ENCODE measurements at places on chromosomes 6 and 20. TPM values are rescaled to one million over a fixed set of nuclear protein-coding genes. Genes with fewer than 3 reads are reported as not detected.

Gene NKX2-2
- total RNA-seq = not detected

DNA sequence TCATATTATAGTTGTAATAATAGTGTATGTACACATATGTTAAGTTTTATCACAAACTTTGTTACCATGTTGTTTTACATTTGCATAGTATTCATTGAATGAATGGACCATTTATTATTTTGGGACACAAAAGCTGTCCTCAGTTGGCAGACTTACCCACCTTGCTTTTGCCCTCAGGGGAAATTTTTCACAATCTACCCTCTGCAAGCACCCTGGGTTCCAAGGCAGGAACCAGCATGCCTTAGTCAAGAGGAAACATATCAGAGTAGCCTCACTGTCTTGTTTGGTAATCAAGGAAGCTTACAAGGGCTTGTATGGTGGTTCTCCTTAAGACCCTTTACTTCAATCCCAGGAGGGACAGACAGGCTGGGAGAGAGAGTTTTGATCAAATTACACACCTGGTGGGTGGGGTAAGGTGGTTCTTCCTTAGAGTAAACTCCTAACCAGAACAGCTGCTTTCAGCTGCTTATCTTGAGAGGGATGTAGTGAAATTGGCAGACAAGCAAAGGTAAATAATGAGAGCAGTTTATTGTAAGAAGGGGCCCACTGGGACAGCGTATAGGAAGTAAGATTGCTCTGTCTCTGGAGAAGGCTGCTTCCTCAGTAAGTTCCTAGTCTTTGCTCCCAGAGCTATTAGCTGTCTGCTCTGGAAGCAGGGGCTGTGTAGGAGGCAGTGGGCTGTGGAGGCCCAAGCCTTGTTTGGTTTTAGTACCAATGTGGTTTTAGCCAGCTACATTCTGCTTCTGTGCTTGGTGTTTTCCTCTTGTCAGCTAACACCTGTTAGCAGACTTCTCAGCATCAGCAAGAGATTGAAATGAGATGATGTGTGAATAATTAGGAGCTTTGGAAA lies 31.1 kb downstream of the BRPF3 start:
- DNase-seq = no peak
- no peaks in the 10 kb centered on the region for H3K27me3 ChIP-seq
- no peak overlapping the region for H3K27ac ChIP-seq
- H3K4me1 ChIP-seq = peaks cover 9% of the 10 kb centered on the region
- peaks cover 13% of the 10 kb centered on the region for H3K36me3 ChIP-seq

DNA sequence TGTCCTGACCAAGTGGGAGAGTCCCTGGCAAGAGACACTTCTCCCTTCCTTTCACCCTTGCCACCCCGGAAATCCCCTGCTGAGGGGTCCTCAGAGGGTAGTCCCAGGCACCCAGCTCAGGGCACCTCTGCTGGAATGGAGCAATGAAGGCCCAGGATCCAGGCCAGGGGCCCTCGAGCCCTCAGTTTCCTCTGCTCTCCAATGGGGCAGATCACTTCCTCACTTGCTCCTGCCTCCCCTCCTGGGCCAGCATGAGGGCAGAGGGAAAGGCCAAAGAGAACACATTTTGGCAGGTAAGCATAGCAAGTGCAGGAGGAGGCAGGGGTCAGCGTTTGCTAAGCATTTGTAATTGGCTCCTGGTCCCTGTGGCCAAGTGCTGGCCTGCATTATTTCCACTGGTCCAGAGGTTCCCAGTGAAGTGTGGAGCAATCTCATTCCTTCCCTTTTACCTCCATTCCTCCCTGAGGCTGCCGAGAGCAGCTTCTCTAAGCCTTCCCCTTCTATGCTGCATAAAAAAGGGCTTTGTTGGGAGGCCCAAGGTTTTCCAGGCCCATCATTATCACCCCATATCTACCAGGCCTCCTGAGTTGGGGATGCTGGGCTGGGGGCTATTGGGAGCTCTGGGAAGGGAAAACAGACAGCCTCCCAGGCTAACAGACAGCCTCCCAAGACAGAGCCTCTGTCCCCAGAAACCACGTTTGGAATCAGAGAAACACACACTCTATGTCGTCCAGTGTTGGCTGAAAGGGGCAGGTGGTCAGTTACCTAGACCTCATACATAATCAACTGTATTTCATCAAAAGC lies 28.8 kb upstream of the VEGFA start:
- H3K27me3 ChIP-seq = peaks cover 9% of the 10 kb centered on the region
- no peak overlapping the region for H3K27ac ChIP-seq
- no peaks in the 10 kb centered on the region for H3K36me3 ChIP-seq
- DNase-seq = no peak
- H3K4me1 ChIP-seq = peaks cover 3% of the 10 kb centered on the region
- no peak overlapping the region for H3K4me3 ChIP-seq

DNA sequence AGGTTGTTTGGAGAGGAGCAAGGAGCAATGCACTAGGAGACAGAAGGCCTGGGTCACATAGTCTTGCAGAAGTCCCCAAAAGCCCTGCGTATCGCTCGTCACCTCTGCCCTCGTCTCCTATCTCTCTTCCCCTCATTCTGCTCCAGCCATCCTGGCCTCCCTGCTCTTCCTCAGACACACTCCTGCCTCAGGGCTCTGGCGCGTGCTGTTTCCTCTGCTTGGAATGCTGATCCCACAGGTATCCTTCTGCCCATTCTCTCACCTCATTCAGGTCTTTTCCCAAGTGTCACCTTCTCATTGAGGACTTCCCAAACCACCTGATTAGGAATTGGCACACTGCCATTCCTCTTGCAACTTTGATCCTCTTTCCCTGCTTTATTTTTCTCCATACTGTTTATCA lies 9.0 kb upstream of the SLC2A10 start:
- no peak overlapping the region for H3K4me3 ChIP-seq
- no peak overlapping the region for H3K27ac ChIP-seq
- H3K4me1 ChIP-seq = peaks cover 8% of the 10 kb centered on the region
- H3K36me3 ChIP-seq = no peaks in the 10 kb centered on the region
- no peak for DNase-seq
- peaks cover 29% of the 10 kb centered on the region for H3K27me3 ChIP-seq

DNA sequence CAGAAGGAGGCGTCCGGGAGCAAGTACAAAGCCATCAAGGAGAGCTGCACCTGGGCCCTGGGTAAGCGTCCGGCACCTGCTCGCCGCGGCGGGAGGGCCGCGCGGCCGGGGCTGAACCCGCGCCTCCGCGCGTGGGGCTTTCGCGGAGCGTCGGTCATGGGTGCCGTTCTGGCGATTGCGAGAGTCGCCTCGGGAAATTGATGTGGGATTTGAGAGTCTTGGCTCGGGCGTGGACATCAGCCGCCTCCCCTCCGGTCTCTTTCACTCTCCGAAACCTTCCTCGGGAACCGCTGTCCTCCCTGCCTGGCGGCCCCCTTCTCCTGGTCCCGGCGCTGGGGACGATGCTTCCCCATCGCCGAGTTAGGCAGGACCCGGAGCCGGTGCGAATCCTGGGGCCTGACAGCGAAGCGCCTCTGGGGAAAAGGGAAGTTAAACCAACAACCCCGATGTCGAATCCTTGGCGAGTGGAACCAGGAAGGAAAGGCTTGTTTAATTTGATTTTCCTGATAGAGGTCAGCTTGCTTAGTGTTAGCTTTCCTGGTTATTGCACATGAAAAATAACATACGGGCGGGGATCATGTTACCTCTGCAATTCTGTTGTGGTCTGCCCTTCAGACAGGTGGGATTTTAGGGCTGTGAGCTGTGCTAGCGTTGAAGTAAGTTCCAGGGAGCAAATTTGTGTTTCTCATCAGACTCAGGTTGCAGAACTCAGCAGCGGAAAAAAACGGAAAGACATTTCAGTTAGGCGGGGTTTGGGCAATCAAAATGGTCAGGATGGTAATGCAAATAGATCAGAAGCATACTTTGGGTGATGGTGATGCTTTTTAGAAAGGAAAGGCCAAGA lies 594 bp downstream of the ARFGEF3 start:
- H3K27me3 ChIP-seq = peaks cover 61% of the 10 kb centered on the region
- H3K27ac ChIP-seq = no peak overlapping the region
- peaks cover 10% of the 10 kb centered on the region for H3K4me1 ChIP-seq
- H3K4me3 ChIP-seq = peak overlapping the region; percentile 78
- no peak for DNase-seq

DNA sequence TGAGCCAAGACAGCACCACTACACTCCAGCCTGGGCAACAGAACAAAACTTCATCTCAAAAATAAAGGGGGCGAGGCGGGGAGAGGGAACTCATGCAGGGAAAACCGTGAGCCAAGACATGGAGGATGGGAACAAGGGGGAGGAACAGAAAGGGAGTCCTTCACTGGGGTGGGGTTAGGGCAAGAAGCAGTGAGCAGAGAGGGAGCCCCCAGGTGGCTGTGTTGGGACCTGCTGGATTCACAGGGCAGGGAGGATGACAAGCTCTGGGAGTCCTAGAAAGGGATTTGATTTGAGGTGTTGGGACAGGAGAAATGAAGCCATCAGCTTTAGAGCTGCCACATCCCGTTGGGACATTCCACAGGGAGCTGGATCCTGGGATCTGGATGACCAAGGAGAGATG lies 90.6 kb upstream of the TOP1 start:
- no peak overlapping the region for H3K27ac ChIP-seq
- H3K4me1 ChIP-seq = no peaks in the 10 kb centered on the region
- DNase-seq = no peak
- no peaks in the 10 kb centered on the region for H3K27me3 ChIP-seq
- H3K36me3 ChIP-seq = no peaks in the 10 kb centered on the region

DNA sequence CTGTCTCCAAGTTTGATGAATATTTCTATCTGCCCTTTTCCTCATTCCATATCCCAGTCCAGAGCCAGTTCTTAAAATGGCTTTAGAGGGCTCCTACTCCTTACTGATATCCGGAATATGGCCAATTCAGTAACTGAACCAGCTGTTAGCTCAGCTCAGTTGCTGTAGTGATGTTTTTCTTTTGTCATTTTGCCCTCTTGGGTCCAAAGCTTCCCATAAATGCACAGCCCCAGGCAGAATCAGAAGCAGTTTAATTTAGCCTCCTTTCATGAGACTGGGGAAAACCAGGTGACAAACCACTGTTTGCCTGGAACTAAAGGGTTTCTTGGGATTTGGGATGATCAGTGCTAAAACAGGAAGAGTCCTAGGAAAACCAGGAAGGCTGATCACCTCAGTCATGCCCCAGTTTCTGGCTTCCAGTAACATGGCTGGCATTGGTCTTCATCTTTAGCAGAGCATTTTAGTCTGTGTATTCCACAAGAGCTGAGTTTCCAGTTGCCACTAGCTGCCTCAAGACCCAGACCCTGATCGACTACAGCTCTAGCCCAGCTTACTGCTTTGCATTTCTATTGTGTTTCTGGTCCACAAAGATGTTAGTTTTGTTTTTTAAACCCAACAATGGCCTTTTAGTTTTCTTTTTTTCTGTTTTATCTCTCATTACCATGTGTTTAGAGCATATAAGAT lies 40.6 kb upstream of the REV3L start:
- no peak for DNase-seq
- peaks cover 38% of the 10 kb centered on the region for H3K4me1 ChIP-seq
- peaks cover 7% of the 10 kb centered on the region for H3K36me3 ChIP-seq
- peak overlapping the region; percentile 72 for H3K4me3 ChIP-seq
- no peak overlapping the region for H3K27ac ChIP-seq
- H3K27me3 ChIP-seq = no peaks in the 10 kb centered on the region

DNA sequence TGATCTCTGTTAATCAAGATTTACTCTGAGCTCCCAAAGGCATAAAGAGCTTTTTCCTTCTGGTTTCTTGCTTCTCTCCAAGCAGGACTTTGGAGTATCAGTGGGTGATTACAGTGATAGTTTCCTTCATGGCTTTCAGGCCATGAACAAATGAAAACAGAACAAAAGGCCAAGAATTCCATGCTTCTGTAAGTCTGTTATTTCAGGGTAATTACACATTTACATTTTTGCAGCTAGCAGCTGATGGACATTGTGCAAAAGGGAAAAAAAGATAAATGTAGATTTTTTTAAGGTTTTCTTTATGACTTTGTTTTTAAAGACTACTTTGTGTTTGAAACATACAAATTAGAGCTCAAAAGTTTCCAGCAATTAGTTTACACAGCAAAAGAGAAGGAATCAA lies 441.6 kb downstream of the PLCB1 start:
- no peak overlapping the region for H3K27ac ChIP-seq
- H3K27me3 ChIP-seq = no peaks in the 10 kb centered on the region
- H3K4me3 ChIP-seq = no peak overlapping the region
- DNase-seq = no peak

Data from activated naive CD8-positive, alpha-beta T cell treated with anti-CD3 and anti-CD28 coated beads, Interleukin-2, amount 10 ng/mL, durations not matched to agents 7 days and 5 days (primary cell).